Foreskin melanocyte (primary cell): ENCODE measurements at places on chromosomes 11 and 22.
A peak's percentile ranks its signal among the peaks of the same experiment; 100 is the strongest.

- no peak for DNase-seq
Observed at GRCh38 chr22:46499805-46500189, 37.6 kb downstream of the CELSR1 start.

DNA sequence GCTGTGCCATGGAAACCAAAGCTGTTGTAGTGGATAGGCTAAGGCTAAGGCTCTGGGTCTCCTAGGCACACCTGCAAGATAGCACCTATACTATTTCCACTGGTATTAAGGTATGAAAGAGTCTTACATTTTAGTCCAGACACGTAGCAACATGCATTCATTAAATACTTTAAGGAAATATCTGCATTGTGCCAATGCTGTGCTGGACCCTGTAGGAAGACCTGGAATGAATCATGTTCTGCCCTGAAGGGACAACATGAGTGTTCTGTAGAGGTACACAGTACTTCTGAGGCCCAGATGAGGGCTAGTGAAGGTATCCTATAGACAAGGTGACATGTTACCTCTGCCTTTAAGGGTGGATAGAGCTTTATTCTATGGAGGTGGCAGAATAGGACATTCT lies 35.2 kb upstream of the RRM1 start:
- DNase-seq, result no peak

DNA sequence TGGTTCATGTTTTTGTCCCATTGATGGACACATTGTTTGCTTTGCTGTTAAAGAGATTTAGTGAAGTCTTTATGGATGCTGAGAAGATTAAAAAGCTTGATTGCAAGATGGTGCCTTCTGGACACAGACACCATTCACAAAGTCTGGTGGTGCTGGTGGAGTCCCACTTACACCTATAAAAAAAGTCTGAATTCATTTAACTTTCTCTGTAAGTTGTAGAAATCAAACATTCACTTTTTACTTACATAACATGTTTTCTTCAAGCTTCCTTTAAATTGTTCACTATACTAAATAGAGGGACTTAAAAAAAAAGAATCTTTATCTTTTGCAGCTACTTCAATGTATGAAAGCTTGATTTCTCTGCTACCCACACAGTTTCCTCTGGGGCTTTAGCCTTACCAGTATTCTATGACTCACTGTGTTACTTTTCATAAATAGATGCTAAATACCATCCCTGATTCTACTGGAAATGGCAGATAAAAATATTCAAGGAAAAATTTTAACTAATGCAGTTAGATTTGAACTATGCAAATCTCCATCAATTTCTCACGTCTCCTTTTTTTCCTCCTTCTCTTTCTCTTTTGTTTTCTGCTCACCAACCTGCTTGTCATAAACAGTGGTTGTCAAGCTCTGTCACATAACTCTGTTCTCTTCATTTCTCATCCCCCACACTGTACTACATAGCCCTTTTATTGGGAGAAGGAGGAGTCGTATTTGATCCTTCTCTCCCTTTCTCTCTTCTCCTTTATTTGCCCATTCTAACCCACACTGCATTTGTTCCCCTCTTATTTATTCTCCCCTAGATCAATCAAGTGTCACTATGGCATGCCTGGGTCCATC lies 89.7 kb downstream of the FAM76B start:
- DNase-seq, result peak; percentile 49

DNA sequence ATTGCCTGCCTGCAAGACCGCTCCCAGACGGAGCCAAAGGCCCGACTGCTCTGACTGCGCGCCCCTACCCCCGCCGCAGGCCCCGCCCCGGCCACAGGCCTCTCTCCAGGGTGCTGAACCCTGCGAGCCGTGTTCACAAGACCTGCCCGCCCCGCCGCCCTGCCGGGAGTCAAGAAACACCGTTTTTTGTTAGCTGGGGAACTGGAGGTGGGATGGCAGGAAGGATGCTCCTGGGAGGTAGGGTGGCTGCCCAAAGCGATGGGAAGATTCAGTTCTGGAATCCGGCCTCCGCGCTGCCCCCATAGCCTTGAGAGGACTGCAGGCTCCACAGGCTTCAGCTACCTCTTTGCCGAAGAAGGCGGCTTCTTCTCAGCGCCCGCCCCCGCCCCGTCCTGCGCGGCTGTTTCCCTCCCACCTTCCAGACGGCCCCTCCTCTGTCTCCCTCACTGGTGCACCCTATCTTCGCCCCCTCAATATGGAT lies 2.7 kb upstream of the PDE2A start:
- DNase-seq, result no peak

- no peak for DNase-seq
Observed at GRCh38 chr11:58506935-58507334, 970 bp downstream of the OR5B21 start.

DNA sequence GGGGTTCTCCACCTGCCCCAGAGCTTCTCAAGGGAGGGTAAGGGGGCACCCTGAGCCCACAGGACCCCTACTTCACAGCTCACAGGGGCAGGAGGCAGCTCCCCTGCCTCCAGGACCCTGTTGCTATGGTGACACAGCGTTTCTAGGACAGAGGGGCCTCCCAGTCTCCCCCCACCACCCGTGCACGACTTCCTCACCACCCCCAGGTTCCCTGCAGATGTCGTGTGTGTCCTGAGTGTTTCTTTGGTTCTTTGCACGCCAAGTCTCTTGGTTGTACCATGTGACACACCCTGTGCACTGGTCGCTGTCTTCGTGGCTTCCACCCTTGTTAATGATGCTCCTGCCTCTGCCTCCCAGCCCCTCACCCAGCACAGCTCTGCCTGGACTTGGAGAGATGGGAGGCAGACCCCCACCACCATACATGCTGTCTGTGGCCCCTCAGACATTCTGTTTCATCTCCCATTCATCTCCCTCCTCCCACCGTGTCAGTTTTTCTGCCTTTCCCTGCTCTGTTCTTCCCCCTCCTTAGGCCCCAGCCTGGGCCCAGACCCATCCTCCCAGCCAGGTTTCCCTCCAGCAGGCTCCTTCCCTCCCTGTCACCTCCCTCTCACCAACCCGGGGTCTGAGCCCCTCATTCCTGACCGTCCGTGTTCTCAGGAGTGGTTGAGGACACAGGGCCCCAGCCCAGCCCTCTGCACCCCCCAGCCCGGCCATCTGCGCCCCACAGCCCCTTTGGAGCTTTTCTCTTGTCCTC lies 24.5 kb upstream of the RAB1B start:
- no peak for DNase-seq
